Activated naive CD4-positive, alpha-beta T cell (primary cell): ENCODE measurements at places on chromosomes 16 and 17.

DNA sequence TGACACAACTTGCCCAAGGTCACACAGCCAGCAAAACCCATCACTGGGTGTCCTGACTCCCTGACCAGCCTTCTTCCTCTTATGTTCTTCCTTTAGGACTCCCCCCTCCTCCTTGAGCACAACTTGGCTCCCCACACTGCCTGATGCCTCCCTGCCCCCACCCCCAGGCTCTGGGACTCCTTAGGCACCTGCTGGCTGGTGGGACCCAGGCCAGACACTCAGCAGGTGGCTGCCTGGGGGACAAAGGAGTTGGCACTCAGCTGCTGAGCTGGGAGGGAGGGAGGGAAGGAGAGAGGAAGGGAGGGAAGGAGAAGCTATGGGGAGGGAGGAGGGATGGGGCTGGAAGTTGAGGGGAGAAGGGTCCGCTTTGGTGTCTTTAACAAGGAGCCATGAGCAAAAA is 8.0 kb downstream of the SEZ6 start:
- DNase-seq = no peak

DNA sequence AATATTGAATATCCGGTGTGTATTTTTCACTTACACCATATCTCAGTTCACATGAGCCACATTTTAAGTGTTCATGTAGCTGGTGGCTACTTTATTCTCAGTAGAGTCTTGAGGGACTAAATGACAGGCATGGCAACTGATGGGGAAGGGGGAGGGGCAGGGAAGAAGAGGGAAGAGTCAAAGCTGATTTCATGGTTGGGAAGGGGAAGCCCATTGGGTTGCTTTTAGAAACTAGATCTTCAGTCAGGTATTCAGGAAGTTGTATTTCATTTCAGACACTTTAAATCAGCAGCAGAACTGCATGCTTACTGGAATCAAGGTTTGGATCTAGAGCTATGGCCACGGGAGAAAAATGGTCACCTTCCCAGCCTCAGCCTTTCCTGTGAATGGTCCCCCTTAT is 2.9 kb upstream of the WIPI1 start:
- no peak for DNase-seq

DNA sequence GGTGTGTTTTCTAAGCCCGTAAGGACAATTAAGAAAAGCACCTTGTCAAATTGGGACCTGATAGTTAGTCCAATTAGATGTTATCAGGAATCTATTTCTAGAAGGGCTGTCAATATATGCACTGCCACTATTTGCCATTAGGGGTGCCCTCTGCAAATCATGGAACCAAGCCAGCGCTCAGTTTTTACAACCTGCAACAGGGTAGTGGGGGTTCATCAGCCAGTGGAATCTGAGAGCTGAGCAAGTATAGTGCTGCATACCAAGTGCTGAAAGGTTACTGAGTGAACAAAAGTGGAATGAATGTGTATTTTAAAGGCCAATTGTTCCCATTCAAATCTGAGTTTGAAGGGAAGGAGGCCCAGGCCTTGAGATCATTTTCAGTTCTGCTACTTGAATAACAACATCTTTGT is 10.4 kb downstream of the PRR11 start:
- DNase-seq = no peak

- no peak for DNase-seq
Measured at GRCh38 chr16:68233835-68234187, 2.1 kb downstream of the ESRP2 start.

GRCh38 chr16:81523387-81524115 is 78.9 kb downstream of the CMIP start:
- DNase-seq = no peak

- DNase-seq = no peak
Measured at GRCh38 chr16:30569746-30570635, 1.5 kb downstream of the ZNF688 start.

DNA sequence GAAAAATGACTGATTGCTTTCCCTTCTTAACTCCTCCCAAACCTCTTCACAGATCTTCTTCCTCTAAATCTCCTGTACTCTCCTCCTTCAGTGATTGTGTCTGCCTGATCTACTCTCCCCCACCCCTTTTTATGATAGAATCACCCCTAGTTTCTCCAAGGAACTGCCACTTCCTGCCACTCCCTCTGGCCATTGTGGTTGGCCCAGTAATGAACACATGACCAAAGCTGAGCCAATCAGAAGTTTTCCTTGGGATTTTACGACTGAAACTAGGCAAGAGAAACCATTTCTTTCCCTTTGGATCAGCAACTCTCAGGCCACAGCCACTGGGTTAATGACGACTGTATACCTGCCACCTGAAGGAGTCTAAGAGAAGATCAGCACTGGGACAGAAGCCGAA is 15.9 kb downstream of the IRX3 start:
- no peak for DNase-seq

DNA sequence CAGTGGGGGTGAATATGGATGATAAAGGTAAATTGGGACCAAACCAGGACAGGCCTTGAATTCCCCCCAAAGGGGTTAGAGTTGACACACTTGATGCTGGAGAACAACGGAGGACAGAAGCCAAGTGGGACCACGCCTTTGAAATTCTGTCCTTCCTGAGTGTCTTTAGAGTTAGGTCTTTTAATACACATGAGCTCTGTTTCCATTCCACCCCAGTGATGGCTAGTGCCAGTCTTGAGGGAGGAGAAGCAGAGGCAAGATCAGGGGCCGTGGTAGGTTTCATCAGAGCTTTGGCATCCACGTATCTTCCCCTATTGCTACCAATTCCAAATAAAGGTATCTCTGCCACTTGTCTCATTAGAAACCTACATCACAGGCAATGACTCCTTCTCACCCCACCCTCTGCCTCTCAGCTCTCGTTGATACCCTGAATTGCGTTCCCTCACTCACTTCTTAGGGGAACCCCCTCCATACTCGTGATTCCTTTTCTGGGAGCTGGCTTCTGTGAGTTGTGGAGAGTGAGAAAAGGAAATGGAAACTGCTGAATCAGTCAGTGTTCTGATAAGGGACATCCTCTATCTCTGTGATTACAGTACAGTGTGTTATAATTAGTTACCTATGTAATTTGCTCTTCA is 2.4 kb upstream of the CCL3L1 start:
- DNase-seq = no peak

DNA sequence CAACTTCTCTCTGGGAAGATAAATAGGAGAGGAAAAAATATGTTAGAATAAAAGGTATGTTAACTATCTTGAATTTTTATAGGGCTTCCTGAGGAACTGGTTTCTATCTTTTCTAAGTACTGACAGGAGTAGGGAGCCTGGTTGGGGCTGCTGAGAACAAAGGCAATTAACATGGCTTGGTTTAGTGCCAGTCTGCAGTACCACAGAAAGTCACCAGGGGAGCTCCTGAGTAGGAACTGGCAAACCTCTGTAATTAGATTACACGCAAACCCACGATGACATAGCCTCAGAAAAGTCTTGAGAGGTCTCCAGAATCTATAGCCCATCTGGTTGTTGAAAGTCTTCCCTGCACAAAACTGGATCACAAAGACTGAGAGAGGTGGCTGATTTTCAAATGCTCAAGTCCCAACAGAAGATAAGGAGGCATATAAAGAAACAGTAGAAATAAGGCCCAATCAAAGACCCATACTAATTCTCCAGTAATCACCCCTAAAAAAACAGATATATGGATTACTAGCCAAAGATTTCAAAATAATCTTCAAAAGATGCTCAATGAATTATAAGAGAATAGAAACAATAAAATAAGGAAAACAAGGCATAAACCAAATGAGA is 11.7 kb upstream of the CNTNAP4 start:
- DNase-seq = no peak

- DNase-seq = no peak
Measured at GRCh38 chr16:1985466-1986150, 1.6 kb downstream of the GFER start.

GRCh38 chr17:9346296-9346926 is 229.2 kb downstream of the STX8 start:
- DNase-seq = no peak

- no peak for DNase-seq
Measured at GRCh38 chr17:8320990-8321389, 10.9 kb downstream of the ARHGEF15 start.

DNA sequence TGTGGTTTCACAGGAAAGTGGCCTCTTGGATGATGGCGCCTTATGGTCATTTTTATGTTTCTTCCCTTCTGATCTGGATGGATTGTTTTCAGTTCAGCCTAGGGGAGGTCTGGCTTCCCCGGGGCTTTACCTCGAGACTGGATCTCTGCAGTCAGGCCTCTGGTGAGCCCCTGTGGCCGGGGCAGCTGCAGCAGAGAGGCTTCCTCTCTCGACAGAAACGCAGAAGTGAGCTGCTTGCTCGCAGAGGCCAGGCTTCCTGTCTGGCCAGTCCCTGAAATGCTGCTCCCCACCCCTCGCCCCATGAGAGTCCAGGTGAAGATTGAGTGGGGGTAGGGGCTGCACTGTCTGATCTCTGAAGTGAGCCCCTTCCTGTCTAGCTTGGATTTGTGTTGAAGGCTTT is 44.0 kb downstream of the PLCG2 start:
- no peak for DNase-seq

- no peak for DNase-seq
Measured at GRCh38 chr17:72053449-72053848, 67.4 kb upstream of the SOX9 start.

DNA sequence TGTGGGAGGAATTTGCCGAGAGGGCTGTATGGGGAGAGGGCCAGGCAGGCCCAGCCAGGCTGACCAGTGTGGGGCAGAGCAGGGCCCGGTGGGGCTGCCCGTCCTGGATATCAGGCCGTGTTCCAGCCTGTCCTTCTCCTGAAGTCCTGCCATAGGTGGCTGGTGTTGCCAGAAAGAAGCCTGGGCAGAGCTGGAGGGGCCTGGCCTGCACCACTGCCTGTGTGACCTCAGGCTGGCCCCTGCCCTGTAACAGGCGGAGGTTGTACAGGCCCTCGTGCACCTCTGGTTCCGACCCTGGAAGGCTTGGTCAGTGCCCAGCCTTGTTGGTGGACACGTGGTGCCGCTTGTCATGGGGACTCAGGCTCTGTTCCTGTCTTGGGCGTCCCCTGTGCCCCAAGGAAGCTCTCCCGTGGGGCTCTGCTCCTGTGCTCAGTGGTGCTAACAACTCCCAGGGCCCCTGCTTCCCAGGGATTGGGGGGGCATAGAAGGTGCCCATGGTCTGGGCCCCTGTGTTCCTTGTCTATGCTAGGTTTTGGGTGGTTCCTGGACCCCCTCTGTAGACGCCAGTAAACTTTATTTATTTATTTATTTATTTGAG is 33.3 kb downstream of the ADCY7 start:
- no peak for DNase-seq

GRCh38 chr17:35052241-35052610 is 11.3 kb downstream of the RFFL start:
- DNase-seq = no peak

DNA sequence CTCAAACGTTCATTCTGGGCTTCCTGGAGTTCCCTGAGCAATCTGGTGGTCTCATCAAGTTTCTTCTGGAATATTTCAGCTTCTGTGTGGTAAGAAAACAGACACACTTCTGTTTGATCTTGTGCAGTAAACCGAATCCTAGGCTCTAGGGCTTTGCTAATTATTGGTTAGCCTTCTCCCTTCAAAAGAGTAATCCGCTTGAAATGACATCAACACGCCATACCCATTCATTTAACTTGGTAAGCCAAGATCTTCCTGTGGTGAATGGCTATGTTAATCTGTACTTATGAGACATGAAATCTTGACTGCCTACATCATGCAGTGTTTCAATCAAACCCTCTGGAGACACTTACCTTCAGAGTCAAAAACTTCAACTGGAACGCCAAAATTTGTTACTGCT is 48.5 kb downstream of the BRD7 start:
- DNase-seq = no peak

- no peak for DNase-seq
Measured at GRCh38 chr16:50316848-50317630, 50.7 kb downstream of the ADCY7 start.

- no peak for DNase-seq
Measured at GRCh38 chr16:31568577-31569359, 41.1 kb downstream of the AHSP start.

DNA sequence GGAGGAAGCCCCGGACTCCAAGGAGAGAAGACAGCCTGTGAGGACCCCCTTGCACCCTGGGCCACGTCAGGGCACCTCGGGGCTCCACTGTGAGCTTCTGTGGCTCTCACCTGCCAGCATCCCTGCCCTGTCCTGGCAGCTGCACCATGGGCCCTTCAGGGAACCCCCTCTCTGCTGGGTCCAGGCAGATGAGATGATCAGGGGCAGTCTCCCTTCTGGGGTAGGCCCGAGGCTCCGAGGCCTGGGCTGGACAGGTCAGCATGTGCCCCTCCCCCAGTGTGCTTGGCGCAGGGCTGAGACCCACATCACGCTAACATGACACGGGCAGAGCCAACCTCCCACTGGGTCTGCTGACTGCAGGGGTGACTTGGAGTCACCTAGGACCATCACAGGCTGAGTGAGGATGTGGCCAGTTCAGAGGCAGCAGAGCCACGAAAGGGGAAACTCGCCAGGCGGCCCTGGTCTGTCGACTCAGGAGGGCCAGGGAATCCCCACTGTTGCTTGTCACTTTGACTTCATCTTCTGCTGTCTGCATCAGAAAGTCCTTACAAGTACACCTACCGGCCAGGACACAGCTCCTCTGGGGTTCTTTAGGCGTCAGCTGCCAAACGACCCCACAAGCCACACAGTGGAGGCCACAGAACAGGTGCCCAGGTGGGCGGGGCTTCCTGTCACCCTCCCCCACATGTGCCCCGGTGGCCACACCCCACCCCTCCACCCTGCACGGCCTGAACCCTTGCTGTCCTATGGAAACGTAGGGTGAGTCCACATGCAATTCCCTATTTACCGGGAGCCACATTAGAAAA is 2.2 kb downstream of the GALNS start:
- no peak for DNase-seq

DNA sequence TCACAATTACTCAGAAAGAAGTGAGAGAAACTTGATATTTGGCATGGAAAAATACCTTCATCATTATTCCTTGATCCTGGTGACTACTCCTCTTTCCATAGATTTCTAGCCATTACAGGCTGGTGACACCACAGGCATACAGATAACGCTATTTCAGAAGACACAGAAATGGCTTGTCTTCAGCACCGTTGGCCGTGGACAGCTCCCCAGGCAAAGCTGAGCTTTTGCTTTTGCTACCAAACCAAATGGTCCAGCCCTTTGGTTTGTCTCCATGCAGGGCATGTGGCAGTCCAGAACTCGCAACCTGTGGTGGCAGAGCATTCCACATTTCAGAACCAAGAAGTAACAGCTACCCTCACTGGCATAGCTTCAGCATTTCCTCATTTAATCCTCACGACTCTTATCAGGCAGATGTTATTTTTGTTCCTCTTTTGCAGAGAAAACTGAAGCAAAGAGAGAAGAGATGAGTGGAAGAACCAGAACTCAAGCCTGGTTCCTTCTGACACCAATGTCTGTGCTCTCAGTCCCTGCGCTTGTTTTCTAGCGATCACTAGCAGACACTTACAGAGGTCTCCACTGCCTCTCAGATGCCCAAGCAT is 55.5 kb downstream of the HS3ST4 start:
- DNase-seq = no peak

GRCh38 chr17:77842528-77843147 is 115.9 kb upstream of the TNRC6C start:
- DNase-seq = no peak

DNA sequence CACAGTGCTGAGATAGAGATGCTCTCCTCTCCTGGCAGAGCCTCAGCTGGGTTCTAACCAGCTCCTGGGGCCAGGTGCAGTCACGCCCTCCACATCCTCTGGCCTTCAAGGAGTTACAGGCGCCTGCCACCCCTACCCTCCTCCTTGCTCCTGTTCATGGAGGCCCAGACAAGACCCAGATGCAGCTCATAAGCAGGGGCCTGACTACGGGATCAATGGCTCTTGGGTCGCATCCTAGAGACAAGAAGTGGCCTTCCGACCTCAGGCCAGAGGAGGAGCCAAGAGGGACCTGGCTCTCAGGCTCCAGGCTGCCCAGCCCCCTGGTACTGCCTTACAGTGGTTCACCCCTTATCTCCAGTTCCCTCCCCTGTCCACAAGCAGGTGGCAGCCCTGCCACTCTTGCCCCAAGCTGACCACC is 23.0 kb downstream of the ARHGAP27 start:
- no peak for DNase-seq
